ENCODE measurements at places on chromosomes 3 and 15.

- no peak for DNase-seq
Measured at GRCh38 chr15:78933823-78934654, 10.8 kb downstream of the CTSH start.

- DNase-seq, result peak; percentile 89
Measured at GRCh38 chr3:50616003-50616769, 765 bp upstream of the MAPKAPK3 start.

- no peak for DNase-seq
Measured at GRCh38 chr3:152773633-152774032, 61.3 kb upstream of the P2RY1 start.

DNA sequence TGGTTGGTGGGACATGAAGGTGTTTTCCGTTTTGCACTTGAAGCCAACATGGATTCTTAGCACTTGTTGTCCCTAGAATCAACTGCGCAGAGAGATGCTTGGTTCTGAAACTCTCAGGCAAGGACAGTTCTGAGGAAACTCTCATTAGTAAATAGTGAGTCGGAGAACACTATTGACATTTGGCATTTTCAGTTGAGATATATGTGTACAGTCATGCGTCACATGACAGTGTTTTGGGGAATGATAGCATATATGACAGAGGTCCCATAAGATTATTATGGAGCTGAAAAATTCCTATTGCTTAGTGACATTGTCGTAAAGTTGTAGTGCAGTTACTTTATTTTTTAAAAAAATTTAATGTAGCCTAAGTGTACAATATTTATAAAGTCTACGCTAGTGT lies 5.8 kb downstream of the APBA2 start:
- DNase-seq, result no peak

GRCh38 chr3:100263583-100263982 lies 2.8 kb downstream of the TBC1D23 start:
- no peak for DNase-seq

Data from kidney tubule cell (primary cell).